ENCODE measurements at places on chromosomes 12 and 14. TPM values are rescaled to one million over a fixed set of nuclear protein-coding genes. Genes with fewer than 3 reads are reported as not detected.

The KLHL33 gene
- total RNA-seq: not detected

The RNASE4 gene
- total RNA-seq: 6.1 TPM

The CLEC1B gene
- total RNA-seq: not detected

The ALX1 gene
- total RNA-seq: 6.3 TPM

The P2RX2 gene
- total RNA-seq: not detected

The PAPLN gene
- 7.8 TPM for total RNA-seq

The CCDC184 gene
- total RNA-seq: 3.4 TPM

Measured in A549 treated with RU486 at 1 μM for 4 hours (cell line).